ENCODE measurements at places on chromosomes 6 and 20.

GRCh38 chr20:36043441-36043840 is 75.1 kb downstream of the CNBD2 start:
- DNase-seq: no peak

- DNase-seq: no peak
These were observed 28.7 kb downstream of the KCNQ2 start for GRCh38 chr20:63443606-63444395.

- DNase-seq: no peak
These were observed 83.7 kb downstream of the FILIP1 start for GRCh38 chr6:75409928-75410327.

GRCh38 chr20:41331731-41332130 is 8.9 kb upstream of the LPIN3 start:
- no peak for DNase-seq

- no peak for DNase-seq
These were observed 996 bp downstream of the DOK5 start for GRCh38 chr20:54476169-54477009.

GRCh38 chr6:127547904-127548649 is 28.9 kb upstream of the C6orf58 start:
- no peak for DNase-seq

DNA sequence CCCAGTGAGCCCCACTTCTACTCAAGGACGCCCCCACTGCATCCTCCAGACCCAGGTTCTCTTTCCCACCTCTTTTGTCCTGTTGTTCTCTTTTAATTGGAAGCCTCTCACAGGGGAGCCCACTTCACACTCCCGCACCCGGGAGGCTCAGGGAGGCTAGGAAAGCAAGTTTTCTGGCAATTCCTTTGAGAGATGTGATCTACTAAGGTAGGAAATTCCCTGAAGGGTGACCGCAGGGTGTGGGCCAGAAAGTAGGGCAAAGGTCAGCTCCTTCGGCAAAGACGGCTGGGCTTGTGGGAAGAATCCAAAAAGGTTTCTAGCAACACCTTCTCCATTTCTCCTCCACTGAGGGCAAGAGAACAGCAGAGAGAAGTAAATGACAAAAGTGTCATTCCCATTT is 98.1 kb upstream of the PTPN1 start:
- DNase-seq: no peak

All from stimulated activated CD8-positive, alpha-beta memory T cell treated with anti-CD3 and anti-CD28 coated beads, Interleukin-2, amount 100 ng/mL, for 1 hour (primary cell).